NAMALWA (cell line): ENCODE measurements at places on chromosomes 5 and 9.
A peak's percentile ranks its signal among the peaks of the same experiment; 100 is the strongest.

- DNase-seq, result peak; percentile 75
These were observed 112.2 kb downstream of the RPS23 start for GRCh38 chr5:82165740-82166530.

DNA sequence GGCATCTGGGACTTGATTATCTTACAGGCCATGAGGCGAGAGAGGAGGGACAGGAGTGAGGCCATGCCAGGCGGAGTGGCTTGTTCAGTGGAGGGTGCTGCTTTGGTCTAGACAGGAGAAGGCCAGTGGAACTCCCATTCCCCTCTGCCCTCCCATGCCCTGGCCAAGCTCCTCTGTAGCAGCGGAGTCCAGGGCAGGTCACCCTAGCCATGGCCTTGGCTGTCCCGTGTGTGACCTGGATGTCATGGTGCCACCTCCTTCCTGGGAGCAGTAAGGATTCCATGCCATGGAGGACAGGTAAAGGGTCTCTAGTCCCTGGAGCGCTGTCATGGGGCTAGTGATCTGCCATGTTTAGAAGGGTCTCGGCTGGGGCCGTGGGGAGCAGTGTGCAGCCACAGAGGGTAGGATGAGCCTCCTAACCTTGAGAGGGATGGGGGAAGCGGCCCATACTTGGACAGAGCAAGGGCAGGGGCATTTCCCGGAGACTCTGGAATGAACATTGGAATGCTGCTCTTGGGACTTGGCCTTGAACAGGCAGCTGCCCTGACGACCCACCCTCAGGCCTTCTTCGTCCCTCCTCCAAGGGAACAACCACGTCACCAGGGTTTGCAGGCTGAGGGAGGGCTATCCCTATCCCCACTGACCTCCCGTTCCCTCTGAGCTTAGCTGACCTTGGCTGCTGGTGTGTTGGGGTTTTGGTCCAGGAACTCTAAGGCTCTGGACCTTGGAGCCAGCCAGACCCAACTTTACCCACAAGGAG, 100.4 kb downstream of the DAB2IP start:
- no peak for DNase-seq

- DNase-seq, result no peak
These were observed 41.1 kb upstream of the ISOC1 start for GRCh38 chr5:129053438-129053837.

DNA sequence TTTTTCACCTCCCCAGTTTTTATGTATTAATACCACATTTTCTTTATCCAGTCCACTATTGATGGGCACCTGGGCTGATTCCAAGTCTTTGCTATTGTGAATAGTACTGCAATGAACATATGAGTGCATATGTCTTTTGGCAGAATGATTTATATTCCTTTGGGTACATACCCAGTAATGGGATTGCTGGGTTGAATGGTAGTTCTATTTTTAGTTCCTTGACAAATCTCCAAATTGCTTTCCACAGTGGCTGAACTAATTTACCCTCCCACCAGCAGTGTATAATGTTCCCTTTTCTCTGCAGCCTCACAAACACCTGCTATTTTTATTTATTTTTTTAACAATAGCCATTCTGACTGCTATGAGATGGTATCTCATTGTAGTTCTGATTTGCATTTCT, 340.2 kb downstream of the ADAMTS6 start:
- DNase-seq, result no peak

- DNase-seq, result no peak
These were observed 95.1 kb downstream of the DAPK1 start for GRCh38 chr9:87592554-87593358.

DNA sequence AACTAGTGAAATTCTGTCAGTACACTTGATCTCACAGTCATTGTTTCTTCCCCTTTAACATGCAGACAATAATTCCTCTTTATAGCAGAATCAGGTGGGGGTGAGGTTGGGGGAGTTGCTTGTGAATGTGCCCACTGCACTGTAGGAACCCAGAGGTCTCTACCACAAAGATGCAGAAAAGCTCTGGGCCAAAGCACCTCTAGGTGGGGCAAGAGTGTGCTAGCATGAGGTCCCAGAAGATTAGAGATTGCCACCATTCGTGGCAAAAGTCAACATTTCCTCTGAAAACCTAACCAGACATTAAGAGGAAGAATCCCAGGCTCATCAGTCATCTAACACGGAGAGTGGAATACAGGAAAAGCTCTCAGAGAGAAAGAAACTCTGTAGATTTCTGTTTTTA, 74.5 kb downstream of the PTCD2 start:
- peak; percentile 55 for DNase-seq

DNA sequence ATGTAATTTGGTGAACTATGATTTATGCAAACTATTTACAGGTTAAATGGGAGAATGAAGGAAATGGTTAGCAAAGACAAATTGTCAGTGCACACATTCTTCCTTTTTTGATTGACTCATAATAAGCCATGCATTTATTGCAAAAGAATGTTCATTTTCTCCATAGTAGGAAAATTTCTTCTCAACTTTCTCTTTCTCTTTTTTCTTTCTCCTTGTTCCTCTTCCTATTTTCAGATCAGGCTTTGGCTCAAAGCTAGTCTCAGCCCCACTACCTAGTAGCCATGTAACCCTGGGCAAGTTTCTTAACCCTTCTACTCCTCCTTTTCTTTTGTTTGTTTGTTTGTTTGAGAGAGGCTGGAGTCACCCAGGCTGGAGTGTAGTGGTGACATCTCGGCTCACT, 156.6 kb downstream of the PIK3R1 start:
- DNase-seq, result no peak

DNA sequence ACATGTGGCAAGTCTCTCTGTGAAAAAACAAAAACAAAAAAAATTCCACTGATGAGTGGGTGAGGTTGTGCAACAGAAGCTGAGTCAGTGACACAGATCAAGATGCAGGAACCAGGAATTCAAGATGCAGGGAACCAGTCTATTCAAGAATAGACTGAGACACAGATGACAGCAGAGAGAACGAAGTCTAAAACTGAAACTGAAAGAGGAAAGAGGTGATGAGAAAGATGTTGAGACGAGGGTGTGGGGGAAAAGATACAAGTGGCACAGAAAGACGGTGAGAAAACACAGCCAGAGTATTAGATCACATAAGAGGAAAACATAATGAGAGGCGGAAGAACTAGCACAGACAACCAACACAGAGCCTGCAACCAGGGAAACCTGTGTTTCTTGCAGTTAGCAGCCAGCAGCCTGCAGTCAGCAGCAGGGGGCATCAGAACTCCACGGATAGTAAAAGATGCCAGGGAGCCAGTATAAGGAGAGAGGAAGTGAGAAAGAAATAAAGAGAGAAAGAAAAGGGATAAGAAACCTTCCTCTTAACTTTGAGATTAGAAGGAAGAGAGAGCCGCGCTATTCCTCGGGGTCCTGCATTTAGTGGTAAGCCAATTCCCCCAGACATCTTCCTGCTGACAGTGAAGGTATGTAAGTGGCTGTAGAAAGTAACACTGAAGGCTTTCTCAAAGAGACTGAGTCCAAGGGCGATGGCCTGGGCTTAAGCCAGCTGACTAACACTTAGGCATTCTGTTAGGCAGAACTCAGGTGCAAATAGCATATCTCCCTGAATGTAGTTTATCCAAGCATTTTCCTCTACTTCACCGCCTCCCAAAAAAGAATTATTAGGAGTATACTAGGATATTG, 79.0 kb downstream of the TLR4 start:
- peak; percentile 71 for DNase-seq

- no peak for DNase-seq
These were observed 201.4 kb downstream of the ZNF462 start for GRCh38 chr9:107064378-107064777.

GRCh38 chr5:172407241-172407691, 47.1 kb downstream of the SH3PXD2B start:
- no peak for DNase-seq

DNA sequence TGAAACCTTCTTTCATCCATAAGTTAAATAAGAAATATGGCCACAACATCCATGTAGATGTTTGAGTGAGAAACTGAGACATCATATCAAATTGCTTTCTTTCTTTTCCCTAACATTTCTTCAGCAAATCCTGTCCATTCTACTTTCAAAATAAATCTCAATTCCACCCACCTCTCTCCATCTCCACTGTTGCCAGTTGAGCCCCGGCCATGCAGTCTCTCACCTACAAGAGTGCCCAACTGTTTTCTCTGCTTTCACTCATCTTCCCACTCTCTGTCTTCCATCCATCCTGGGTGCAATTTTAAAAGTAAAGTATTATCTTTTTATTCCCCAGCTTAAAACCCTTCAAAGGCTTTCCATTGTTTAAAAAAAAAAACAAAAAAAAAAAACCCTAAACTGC, 260.4 kb downstream of the DEPDC1B start:
- no peak for DNase-seq

DNA sequence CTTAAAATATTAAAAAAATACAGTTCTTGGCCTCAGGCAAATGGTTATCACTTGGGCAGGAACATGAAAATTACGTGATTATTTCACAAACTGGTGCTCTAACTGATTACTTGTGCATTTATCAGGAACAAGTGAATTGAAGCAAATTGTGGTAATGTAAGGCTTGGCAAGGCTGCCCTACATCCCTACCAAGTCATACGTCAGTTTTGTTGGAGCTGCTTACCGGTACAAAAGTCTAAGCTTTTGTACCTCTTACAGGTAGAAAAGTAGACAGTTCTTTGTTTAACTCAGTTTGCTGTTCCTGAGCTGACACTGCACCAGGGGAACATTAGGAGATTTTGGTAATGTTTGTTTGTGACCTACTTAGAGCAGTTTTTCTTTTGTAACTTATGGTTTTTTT, 2.2 kb downstream of the G3BP1 start:
- peak; percentile 25 for DNase-seq

- DNase-seq, result peak; percentile 74
These were observed 707 bp downstream of the PIP5K1B start for GRCh38 chr9:68705531-68706362.

DNA sequence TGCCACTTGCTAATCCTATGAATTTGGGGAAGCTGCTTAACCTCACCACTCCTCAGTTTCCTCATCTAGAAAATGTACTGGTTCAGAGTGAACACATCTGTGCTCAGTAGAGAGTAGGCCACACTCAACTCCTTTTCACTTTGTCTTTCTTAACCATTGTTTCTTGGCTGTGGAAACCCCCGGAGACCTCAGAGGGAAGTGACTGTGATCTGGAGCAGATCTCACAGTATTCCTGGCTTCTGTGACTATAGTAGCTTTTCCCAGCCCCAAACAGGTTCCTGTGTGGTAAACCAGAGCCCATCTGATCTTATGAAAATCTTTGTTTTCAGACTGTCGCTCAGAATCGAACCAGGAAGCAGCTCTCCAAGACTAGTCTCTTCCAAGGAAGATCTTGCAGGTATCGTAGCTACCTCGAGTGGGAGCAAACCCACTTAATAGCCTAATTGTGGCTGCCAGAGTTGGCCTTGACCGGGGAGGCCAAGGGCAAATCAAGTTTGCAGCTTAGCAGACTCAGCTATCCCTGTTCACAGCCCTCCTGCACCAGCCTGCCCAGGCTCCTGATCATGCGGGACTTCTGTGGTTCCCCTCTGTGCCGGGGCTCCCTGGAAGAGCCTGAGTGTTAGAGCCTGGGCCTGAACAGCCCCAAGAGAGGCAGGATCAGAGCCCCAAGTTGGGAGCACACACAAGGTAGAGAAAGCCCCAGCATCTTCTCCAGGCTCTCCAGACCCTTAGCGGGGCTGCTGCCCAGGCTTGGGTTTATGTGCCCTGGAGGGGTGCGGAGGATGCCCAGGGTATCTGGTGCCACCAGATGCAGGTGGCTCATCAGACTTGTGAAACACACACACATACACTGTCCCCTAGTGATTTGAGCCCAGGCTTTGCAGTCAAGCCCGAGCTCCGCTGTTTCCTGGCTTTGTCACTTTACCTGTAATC, 52.2 kb upstream of the ANGPTL2 start:
- no peak for DNase-seq

DNA sequence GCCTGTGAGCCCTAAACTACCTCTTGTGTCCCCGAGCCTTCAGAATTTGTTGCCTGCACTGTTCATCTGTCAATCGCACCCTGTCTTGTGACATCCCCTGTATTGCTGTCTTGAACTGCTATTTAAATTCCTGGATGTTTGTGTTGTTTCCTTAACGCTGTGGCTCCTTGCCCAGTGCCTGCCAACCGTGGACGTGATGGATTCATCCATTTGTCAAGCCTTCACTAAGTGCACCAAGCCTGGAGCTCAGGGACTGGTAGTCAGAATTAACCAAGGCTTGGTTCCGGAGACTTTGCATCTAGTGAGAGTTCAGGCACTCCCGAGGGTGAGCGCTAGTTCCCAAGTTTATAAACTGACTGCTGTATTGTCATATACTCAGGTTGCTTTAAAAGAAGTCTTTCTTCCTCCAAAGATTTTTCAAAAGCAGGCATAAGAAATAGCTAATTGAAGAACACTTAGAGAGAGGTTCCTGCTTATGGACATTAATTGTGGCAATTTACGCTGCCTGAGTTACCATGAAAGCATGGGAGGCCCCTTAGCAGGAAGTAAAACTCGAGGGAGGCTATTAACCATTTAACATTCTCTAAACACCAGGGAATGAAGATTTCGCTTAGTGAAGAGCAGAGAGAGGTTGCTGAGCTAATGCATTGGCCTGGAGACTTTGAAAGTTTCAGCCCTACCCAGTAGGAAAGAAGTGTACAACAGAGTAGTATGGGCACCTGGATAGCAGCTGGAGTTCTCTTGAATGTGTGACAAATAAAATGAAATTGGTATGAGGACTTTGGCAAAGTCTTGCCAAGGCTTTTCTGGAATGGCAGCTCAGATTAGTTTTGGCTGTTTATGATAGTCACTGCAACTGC, 29.0 kb downstream of the RGS3 start:
- DNase-seq, result no peak

- no peak for DNase-seq
These were observed 275.0 kb downstream of the GAS1 start for GRCh38 chr9:86672301-86672700.

DNA sequence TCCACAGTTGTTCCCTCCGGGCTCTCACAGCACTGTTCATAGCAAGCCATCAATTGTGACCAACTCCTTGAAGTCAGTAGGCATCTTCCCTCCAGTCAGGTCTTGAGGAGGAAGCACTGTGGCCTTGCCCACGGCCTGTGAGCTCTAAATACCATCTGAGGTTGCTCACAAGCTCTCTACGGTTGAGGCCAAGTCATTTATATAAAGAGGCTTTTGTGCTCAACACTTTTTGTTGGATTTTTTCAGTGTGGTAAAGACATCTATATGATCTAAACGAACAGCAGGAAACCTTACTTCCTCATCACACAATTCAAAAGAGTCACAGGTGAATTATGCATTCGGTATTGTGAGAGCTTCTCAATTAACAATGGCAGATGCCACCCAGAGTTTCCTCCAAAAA, 97.3 kb downstream of the ZNF462 start:
- no peak for DNase-seq

GRCh38 chr9:90830977-90831376, 29.4 kb downstream of the SYK start:
- peak; percentile 92 for DNase-seq
